ENCODE measurements at places on chromosomes 1 and 21. TPM values are rescaled to one million over a fixed set of nuclear protein-coding genes. Genes with fewer than 3 reads are reported as not detected.

GRCh38 chr21:35643176-35643575, 417.1 kb downstream of the SETD4 start:
- DNase-seq: no peak

DNA sequence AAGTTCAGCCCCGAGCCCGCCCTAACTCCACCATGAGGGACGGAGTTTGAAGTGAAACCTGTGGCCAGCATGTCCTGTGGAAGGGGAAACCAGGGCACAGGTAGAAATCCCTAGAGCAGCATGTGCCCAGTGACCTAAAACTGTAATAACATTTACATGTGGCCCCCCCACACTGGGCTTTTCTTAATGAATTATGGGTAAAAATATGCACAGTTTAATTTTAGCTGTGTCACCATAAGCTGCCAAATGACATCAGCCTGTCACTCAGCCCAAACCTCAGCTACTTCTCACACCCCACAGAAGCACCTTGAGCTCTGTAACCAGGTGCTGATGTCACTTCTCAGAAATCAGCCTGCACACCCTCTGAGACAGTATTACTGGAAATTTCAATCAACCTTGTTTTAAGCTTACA, 50.0 kb upstream of the SLC19A1 start:
- DNase-seq: peak; percentile 54

Gene SLAMF9
- not detected for total RNA-seq

DNA sequence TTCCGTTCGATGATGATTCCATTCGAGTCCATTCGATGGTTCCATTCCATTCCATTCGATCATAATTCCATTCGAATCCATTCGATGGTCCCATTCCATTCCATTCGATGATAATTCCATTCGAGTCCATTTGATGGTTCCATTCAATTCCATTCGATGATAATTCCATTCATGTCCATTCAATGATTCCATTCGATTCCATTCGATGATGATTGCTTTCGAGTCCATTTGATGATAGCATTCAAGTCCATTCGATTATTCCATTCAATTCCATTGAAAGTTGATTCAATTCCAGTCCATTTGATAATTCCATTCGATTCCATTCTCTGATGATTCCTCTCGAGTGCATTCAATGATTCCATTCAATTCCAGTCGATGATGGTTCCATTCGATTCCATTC, 3895.3 kb downstream of the SRGAP2C start:
- no peak for DNase-seq

Gene C1orf21
- 78.3 TPM for total RNA-seq

DNA sequence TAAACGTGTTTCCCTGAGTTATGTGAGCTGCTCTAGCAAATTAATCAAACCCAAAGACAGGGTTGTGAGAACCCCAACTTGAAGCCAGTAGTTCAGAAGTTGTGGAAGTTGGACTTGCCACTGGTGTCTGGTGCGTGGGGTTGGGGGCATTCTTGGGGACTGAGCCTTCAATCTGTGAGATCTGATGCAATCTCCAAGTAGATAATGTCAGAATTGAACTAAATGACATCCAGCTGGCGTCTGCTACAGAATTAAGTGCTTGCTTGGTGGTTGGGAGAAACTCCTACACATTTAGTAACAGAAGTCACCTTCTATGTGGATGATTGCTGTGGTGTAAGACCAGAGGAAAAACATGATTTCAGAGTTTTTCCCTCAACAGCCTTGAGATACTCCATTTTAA, 207.4 kb downstream of the FGGY start:
- DNase-seq: no peak

Gene CD160
- total RNA-seq: not detected

DNA sequence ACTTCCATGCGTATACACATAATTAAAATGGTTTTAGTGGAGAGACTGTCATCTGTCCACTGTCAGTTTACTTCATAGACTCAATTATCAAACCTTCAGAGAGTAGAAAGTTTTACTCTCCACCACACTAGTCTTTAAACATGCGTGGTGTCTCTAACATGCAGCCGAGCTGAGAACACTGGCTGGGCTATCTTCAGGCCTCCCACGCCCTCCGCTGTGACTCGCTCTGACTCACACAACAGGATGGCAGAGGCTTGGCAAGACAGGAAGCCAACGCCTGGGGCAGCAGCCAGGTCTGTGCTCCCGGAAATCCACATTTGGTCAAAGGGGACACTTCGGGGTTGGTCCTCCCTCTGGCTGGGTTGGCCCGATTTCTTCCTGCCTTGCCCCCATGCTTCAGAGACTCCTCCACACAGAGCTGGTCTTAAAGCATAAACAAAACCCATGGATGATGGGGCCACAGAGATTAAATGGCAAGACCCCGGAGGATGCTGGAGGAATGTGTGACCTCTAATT, 22.7 kb upstream of the IFNGR2 start:
- DNase-seq: peak; percentile 90

Gene S100A12
- total RNA-seq: not detected

Gene LCE2C
- total RNA-seq: not detected

GRCh38 chr21:28742527-28742926, 250.2 kb downstream of the LTN1 start:
- no peak for DNase-seq

- peak; percentile 79 for DNase-seq
Observed at GRCh38 chr1:163071405-163072255, 2.5 kb downstream of the RGS4 start.

DNA sequence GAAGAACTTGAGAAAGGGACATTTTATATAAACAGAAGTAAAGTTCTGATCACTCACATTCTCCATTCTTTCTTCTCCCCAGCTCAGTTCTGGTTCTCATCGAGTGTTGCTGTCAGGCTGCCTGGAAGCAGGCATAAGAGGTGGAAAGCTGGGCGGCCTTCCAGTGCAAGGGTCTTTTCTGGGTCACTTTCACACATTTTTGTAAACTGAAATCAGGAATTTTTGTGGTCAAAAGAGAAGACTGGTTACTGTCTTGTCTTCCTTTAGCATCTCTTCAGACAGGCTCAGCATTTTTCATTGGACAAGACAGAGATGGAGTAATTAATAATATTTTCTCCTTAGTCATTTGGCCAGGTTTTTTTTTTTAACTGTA, 93.7 kb downstream of the CTH start:
- DNase-seq: peak; percentile 86

Gene CCDC17
- 2.6 TPM for total RNA-seq

Data from sigmoid colon (tissue), 7 donors.